ENCODE measurements at places on chromosomes 3 and 15. TPM values are rescaled to one million over a fixed set of nuclear protein-coding genes. Genes with fewer than 3 reads are reported as not detected.

Gene GOLGA6D
- not detected for total RNA-seq

Gene DLEC1
- not detected for total RNA-seq

Gene DCBLD2
- total RNA-seq = 148 TPM

Gene COMMD4
- total RNA-seq = 82.4 TPM

Gene TMEM115
- total RNA-seq = 59.6 TPM

Gene PLA1A
- total RNA-seq = not detected

Gene P2RY12
- not detected for total RNA-seq

Gene MAGI1
- 6.4 TPM for total RNA-seq

Gene DUOX2
- 0.13 TPM for total RNA-seq

Gene ST3GAL6
- total RNA-seq = 1.7 TPM

Gene FAH
- 32.3 TPM for total RNA-seq

Gene TEX264
- total RNA-seq = 54.4 TPM

Gene GOLIM4
- 29.1 TPM for total RNA-seq

Gene LSMEM2
- not detected for total RNA-seq

Gene RPSA
- 2,873 TPM for total RNA-seq

Gene GP5
- total RNA-seq = 0.24 TPM

Gene ISY1
- total RNA-seq = 27.5 TPM

Gene AHSG
- not detected for total RNA-seq

Gene GPR87
- not detected for total RNA-seq

Gene CEP19
- 3.4 TPM for total RNA-seq

Gene HGD
- 0.13 TPM for total RNA-seq

Gene FETUB
- not detected for total RNA-seq

Gene IMPG2
- total RNA-seq = 0.24 TPM

Gene HIGD2B
- not detected for total RNA-seq

Gene ERC2
- 1.4 TPM for total RNA-seq

Gene ASB14
- total RNA-seq = not detected

Gene ADAMTS17
- total RNA-seq = not detected

Gene ARPP21
- total RNA-seq = 0.24 TPM

Gene ANKRD63
- not detected for total RNA-seq

Gene SAMMSON
- total RNA-seq = not detected

Gene PIK3CA
- 12.8 TPM for total RNA-seq

Gene TOMM70
- total RNA-seq = 44.2 TPM

Gene CALML4
- 0.39 TPM for total RNA-seq

Gene CHL1
- 0.39 TPM for total RNA-seq

Gene CFAP100
- total RNA-seq = not detected

Gene PCOLCE2
- 2.6 TPM for total RNA-seq

Gene IL5RA
- not detected for total RNA-seq

Gene SYNPR
- not detected for total RNA-seq

Gene ARGFX
- not detected for total RNA-seq

Gene FBXL22
- total RNA-seq = not detected

Gene GOLGA8S
- not detected for total RNA-seq

Gene CCDC71
- total RNA-seq = 47.1 TPM

Gene SST
- total RNA-seq = not detected

Gene LRRC31
- not detected for total RNA-seq

Gene MKRN3
- total RNA-seq = not detected

Gene GHRL
- total RNA-seq = not detected

Gene ANKUB1
- not detected for total RNA-seq

Gene FAM107A
- total RNA-seq = 0.32 TPM

Gene KY
- 0.16 TPM for total RNA-seq

Gene NR1I2
- not detected for total RNA-seq

Gene LMAN1L
- not detected for total RNA-seq

Gene GALK2
- total RNA-seq = 51.7 TPM

Gene RTP3
- not detected for total RNA-seq

Gene VPS33B
- 16.6 TPM for total RNA-seq
